ENCODE measurements at places on chromosomes 7 and 10.

- no peak for DNase-seq
These were observed 525.8 kb downstream of the NRG3 start for GRCh38 chr10:82400841-82401240.

DNA sequence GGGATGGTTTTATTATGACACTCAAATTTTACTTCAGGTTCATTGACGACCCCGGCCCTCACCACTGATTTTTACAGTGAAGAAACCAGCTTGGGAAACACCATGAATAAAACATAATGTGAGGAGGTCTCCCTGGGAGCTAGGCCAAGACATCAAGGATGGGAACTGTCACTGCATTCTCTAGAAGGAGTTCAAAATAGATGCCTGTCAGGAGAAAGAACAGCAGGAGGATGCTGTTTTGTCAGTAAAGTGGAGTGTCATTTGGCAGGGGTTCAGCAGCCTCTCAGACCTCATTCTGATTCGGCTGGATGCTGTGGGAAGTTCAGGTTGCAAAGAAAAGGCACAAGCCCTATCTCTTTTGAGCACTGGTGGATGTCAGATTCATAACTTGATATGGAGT, 360.3 kb upstream of the C7orf33 start:
- no peak for DNase-seq

DNA sequence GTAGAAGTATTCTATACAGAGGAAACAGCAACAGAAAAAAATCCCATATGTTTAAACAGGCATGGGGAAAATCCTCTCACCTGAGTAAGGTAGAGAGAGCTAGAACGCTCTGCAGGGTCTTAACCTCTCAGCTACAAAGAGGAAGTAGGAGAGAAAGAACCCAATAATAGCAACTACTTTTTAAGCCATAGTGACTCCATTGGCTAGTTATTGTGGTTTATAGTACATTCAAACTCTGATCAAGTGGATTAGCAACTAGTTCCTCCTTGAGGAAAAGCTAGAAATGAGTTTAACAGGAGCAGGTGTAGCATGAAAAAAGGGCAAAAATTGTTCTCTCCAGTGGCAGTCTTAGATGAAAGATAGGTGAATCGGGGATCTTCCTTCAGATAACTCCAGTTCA, 89.7 kb downstream of the HGF start:
- DNase-seq, result no peak

- DNase-seq, result no peak
These were observed 25.6 kb downstream of the TM9SF3 start for GRCh38 chr10:96560966-96561887.

GRCh38 chr7:84568781-84569180, 374.2 kb upstream of the SEMA3A start:
- no peak for DNase-seq

DNA sequence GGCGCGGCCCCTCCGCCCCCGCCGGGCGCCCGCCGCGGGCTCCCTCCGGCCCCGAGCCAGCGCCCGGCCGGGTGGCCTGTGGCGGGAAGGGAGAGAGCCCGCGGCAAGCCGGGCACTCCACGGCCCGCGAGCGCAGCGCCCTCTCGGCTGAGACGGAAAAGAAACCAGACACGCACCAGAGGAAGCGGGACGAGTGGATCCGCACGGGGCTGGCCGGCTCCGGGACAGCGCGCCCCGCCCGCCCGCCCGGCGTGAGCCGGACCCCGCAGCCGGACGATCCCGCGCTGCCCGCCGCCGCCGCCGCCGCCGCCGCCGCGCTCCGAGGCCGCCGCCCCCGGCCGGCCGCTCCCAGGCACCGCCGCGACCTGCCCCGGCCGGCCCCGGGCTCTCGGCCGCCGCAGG, 300 bp downstream of the ARHGAP21 start:
- peak; percentile 34 for DNase-seq

DNA sequence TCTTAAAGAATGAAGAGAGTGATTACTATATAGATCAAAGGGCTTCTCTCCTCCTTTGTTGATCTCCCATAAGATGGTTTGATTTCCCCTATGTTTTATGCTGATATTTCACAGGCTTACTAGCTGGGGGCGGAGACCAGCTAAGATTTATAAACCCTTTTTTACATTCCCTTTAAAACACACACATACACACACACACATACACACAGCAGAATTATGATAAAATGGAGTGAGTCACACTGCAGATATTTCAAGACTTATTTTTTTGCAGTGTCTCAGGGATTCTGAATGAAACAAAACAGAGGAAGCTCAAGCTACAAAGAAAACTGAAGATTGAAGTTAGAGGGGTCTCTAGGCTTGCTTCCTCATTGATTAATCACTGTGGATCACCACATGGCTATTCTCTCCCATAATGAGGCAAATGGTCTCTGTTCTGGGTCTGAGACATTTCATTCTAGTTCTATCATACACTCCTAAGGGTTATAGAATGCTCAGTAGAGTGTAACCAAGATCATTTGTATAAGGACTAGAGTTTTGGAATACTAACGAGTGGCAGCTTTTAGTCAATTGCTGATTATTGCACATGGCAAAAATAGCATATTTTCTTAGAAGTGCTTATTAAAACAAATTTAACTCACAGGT, 18.6 kb downstream of the INA start:
- DNase-seq, result no peak

DNA sequence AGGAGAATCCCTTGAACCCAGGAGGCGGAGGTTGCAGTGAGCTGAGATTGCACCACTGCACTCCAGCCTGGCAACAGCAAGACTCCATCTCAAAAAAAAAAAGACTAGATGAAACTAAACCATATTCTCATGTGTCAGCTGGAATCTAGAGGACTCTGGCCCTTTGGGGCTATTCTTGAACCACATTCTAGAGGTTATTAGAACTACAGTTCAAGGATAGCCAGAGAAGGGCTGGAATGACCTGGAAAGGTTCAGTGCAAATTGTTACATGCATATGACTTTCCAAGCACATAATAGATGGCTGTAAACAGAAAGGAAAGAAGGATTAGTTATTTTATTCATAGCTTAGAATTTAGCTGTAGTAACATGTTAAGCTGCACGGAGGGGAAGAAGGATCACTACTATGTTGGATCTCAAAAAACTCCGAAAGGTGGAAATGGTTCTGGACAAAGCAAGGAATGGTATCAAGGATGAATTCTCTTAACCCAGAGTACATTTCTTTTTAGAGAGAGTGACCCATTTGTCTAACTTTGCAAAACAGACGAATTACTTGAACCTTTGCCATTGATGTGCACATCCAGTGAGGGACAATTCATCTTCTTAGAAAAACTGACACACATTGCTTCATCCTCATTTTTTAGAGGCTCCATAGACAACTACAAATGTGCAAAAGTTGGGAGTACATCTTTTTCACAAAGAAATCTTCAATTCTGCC, 124.0 kb upstream of the SAMD8 start:
- DNase-seq, result no peak

DNA sequence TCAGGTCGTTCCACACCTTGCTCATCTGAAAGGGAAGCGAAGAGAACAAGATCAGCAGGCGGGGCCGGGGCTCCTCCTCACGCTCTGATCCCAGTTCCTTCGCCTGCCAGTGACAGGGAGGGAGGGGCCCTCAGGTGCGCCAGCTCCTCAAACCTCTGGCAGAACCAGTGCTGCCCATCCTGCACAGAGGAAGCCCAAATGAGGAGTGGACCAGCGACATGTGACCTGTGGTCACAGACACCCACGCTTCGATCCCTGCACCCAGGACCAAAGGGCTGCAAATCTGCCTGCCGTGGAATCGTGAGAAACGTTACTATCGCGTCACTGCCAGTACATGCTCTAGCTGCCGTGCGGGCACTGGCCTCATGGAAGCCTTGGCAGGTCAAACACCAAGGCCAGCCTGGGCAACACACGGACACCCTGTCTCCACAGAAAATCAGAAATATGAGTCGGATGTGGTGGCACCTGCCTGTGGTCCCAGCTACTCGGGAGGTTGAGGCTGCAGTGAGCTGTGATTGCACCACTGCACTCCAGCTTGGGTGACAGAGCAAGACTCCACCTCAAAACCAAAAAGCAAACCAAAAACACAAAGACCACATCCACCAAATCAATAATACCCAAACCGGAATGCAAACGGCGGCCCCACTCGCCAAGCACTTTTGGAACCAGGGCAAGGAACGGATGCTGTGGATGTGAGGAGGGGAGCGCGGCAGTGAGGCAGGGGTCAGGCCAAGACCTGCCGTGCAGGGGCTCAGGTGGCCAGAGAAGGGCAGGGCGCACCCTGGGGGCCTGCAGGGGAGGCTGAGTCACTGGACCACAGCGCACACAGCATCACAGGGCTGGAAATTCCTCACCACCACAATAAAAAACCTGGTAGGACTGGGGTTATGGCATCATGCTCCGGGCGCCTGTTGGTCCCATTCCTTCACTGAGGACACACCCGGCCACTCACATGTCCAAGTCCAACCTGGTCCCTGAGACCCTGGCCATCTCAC, 13.4 kb downstream of the NUDT1 start:
- no peak for DNase-seq

- DNase-seq, result no peak
These were observed 75.7 kb downstream of the SPAG6 start for GRCh38 chr10:22420787-22421517.

DNA sequence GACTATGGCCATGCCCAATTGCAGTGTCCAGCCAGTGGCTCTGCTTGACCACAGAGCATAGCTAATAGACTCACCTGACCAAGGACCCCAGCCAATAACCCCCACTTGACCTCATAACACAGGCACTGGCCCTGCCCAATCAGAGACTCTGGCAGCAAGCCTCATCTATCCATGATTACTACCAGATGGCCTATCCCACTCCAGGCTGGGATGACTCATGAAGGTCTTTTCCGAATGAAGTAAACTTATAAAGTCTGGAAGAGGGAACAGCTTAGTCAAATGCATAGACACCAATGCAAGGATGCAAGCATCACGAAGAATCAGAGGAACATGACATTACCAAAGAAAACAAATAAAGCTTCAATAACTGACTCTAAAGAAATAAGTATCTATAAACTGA, 141.4 kb downstream of the TMEM168 start:
- DNase-seq, result no peak

DNA sequence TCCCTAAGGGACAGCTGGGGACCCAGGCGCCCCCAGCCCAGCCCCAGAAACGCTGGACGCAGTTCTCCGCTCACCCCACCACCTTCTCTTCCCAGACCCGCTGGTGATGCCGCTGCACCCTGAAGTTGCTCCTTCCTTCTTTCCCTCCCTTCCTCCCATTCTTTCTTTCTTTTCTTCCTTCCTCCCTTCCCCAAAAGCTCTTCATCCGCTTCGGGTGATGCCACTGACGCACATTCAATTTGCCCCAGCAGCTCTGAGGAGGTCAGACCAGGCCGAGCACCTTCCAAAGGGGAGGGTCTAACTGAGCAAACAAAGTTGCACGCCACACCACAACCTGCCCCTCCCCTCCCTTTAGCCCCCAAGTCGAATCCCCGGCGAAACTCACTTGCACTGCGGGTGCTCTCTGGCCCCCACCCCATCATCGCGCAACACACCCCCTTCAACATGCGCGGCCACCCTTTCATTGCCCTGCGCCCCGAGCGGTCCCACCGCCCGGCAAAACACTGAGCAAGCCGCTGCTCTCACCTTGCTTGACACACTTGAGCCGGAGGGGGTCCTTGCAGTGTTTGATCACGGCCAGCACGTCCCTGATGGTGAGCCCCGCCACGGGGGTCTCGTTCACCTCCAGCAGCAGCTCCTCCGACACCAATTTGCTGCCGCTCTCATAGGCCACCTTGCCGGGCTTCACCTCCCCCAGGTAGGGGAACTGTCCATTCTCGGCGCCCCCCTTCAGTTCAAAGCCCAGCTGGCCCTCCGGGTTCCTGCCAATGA, 787 bp downstream of the MAGI2 start:
- DNase-seq, result peak; percentile 19

DNA sequence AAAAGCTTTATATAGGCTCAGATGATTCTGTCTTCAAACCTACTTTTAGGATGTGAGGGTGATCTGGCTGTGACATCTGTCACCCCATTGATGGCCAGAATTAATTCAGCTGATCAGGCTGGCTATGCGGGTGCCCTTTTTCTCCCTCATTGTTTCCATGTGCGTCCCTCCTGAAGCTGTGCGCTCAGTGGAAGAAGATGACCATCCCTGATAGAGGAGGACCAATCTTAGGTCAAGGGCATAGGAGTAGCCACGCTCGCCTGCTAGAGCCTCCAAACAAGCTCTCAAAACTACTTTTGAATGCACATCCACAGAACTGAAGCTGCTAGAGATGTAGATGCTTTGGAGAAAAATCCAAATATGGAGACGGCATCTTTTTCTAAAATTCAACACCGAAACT, 48.7 kb downstream of the MYPN start:
- no peak for DNase-seq

GRCh38 chr7:93030605-93031225, 87.1 kb downstream of the SAMD9 start:
- no peak for DNase-seq

DNA sequence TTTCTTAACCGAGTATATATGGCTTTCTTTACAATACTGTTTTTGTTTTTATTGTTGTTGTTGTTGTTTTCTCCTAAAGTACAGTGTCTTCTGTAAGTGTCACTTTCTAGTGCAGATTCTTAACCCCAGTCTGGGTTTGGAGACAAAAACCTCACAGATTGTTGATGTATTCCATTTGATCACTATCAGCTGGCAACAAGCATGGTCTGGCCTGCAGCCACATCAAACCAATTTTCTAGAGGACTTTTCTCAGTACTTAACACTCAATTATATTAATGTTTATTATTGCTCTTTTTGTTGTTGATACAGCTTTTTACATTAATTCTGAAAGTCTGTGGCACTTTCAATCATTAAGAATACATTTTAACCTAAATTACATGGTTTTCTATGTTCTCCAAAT, 17.1 kb downstream of the LRRN3 start:
- DNase-seq, result no peak

DNA sequence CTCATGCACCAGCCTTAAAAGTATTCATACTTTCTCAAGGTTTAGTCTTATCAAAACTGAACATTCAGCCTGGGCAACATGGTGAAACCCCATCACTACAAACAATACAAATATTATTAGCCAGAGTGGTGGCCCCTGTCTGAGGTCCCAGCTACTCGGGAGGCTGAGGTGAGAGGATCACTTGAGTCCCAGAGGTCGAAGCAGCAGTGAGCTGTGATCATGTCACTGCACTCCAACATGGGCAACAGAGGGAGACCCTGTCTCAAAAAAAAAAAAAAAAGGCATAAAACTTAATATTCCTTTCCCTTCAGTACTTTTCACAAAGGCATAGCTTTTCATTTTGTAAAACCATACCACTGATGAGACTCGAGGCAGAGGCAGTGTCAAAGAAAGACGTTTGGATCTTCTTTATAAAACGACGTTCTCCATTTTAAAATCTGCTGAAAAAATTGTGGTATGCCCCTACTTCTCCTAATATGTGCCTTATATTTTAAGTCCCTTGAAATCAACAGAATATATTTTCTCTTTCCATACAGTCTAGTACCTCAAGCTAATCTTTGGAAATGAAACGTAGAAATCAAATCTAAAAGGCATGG, 1.9 kb downstream of the NSUN6 start:
- no peak for DNase-seq

- no peak for DNase-seq
These were observed 17.2 kb upstream of the GPR158 start for GRCh38 chr10:25157650-25158049.

DNA sequence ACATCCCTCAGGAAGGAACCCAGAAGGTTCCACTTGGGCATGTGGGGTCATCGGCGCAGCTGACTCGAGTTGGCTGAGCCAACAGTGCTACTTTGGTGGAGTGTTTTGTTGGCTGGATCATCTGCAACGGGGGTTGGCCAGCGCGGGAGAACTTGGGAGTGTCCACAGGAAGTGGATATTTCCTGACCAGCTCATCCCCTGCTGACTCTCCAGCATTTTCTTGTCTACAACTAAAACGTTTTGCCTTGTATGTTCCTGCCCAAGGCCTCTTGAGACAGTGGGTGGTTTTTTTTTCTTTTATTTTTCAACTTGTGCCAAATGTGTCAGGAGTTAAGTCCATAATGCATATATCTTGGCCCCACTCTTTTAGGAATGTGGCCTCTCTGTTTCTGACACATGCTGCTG, 208.6 kb downstream of the ZNF365 start:
- DNase-seq, result no peak

Measured in HEK293T (cell line).